ENCODE measurements at places on chromosomes 1 and 21.

DNA sequence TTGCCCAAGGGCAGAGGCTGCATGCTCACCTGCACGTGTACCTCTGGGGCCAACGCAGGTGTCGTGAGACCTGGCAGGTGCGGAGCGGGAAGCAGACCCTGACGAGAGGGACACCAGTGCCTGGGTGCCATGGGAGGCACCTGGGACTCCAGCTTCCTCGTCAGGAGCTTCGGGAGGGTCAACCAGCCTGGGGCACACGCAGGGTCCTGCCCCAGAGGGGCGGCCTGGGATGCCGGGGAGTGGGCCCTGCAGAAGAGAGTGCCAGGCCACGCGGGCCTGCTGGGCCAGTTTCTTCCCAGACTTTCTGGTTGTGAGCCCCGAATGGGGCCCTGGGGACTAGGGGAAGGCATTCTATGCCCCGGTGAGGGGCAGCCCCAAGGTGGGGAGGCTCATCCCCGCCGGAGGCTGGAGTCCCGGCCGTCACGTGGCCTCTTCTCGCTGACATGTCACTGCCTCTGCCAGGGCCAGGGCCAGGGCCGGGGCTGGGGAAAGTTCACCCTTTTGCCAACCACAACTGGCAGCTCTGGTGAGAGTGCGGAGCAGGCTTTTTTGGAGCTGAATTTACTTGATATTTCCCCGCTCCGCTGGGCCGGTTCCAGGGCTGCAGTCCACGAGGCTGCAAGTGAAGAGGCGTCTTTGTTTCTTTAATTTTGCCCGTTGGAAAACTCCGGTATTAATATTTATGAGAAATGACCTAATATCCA is 38.5 kb upstream of the ACTRT2 start:
- DNase-seq: no peak

DNA sequence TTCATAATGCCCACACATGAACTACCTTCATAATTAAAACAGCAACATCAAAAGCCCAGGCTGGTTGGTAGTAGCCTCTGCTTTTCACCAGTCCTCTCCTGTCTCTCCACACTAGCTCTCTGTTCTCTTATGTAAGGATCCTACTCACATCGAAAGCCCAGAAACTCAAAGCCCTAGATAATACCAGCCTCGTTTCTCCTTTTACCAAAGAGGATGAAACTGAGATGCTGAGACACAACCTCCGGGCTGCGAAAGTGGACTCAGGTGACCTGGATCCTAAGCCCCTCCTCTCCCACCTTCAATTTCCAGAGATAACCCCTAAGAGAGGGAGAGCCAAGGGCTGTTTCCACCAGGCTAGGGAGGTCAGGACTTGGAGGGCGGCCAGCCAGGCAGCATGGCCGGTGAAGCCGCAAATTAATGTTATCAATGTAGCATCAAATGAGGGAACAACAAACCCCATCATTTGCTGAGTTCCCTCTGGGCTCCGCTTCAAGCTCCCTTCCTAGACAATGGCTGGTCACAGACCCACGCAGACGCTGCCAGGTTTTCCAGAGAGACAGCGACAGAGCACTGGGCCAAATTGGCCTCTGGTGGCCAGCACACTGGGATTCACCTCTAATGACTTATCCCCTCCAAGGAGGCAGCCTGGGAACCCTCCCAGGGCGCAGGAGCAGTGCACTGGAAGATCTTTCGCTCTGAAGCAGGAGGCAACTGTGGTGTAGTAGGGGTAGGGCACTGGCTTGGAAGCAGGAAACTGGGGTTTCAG is 20.7 kb upstream of the STMN1 start:
- DNase-seq: no peak

DNA sequence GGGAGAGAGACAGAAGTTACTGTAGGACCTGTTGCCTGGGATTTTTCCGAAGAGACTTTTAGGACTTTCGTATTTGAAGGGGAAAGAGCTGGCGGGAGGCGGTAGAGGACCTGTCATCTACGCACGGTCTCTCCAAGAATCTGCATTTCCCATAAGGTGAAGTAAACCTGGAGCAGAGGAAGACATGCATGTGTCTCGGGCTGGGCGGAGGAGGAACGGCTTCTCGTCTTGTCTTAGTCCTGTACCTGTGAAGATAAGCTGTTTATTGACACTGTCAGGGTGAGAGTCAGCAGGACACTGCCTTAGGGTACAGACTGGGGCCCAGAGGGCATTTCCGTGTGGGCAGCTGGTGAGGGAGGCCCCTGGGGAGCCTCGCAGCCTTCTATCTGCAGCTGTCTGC is 123.4 kb upstream of the COL6A1 start:
- no peak for DNase-seq

DNA sequence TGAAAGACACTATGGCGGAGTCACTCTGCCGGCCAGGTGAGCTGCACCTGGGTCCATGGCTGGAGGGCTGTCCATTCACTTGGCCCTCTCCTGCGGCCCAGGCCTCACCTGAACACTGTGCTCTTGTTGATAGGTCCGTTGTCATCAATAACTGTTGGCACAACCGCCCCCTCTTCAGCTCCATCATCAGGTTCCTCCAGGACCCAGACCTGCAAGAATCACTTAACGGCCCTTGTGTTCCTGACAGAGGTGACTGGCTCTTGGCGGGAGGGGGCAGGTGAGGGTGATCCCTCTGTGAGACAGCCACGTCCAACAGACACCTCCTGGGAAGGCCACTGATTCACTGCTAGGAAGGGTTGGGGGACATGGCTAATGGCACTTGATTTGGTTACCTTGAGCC is 54.9 kb downstream of the INAVA start:
- no peak for DNase-seq

GRCh38 chr1:203544485-203544884 is 50.5 kb downstream of the OPTC start:
- DNase-seq: no peak

GRCh38 chr1:226643177-226643576 is 94.6 kb downstream of the STUM start:
- DNase-seq: no peak

DNA sequence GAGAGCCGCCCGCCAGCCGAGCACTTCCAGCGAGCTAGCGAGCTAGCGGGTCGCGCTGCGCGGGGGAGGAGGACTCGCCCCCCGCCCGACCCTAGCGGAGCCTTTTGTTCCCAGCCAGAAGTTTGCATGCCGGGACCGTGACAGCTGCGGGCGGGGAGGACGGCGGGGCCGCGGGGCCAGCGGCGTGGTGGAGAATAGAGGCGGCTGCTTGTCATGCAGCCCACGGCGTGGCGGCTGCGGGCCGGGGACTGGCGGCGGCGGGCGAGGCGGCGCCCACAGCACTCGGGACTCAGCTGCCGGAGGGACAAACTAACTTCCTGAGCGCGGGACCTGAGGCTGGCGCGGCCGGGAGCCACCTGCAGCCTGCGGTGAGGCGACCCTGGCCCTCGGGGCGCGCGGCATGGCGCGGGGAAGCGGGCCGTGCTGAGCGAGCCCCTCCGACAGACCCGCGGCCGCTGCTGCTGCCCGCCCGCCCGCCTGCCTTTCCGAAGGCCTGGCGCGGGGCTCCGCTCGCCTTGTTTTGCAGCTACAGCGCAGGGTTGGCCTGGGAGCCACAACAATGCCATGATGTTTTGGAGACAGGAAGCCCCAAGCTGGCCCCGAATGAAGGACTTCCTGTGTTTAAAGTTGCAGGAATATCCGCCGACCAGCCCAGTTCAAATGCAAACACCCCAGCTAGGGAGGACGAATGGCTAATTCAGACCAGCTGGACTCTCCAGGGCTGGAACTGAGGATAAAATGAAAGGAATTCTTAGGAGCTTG is 82.2 kb upstream of the BMP8A start:
- DNase-seq: peak; percentile 59

GRCh38 chr1:179082999-179083335 is 1.1 kb downstream of the TOR3A start:
- no peak for DNase-seq

GRCh38 chr1:232209357-232209756 is 420.6 kb downstream of the SIPA1L2 start:
- DNase-seq: no peak

DNA sequence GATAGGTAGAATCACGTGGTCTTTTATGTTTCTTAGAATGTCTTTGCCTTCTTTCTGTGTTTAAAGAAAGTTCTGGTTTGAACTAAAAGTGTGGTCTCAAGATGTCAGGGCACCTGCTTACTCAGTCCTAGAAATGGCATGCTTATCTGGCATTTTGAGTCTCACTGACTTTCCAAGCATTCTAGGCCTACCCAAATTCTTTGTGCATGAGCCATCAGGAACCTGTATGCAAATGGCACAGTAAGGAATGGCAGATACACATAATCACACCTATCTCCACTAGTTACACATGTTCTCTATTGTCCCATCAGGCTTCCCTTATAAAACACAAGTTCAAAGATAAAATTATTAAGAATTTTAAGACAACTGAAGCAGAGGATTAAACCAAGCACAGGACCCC is 29.5 kb upstream of the CLCA4 start:
- no peak for DNase-seq

DNA sequence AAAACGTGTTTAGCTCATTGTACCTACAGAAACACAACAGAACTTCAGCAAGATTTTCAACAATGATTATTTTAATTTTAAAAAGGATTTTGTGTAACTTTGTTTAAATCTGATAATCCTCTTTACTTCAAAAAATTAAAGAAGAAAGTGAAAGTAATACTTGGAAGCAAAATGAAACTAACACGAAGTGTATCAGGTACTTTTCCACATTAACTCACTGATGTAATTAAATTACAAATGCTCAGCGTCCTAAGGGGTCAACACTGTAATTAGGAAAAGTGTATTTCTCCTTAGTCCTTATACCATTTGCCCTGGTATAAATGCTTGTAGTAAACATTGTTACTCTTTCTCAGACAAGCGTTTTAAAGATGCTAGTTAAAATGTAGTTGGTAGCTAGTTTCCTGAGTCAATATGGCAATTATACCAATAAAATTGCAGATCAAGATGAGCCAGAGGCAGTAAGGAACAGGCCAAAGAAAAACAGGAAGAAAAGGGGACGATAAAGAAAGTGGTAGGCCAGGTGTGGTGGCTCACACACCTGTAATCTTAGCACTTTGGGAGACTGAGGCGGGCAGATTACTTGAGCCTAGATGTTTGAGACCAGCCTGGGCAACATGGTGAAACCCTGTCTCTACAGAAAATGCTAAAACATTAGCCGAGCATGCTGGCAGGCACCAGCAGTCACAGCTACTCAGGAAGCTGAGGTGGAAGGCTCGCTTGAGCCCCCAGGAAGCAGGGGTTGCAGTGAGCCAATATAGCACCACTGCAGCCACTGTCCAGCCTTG is 553.0 kb downstream of the SMYD3 start:
- no peak for DNase-seq

GRCh38 chr1:22164841-22165808 is 22.2 kb upstream of the WNT4 start:
- DNase-seq: no peak

GRCh38 chr1:84427250-84428188 is 29.2 kb downstream of the DNASE2B start:
- DNase-seq: no peak

- DNase-seq: no peak
Observed at GRCh38 chr1:107430540-107431228, 289.8 kb downstream of the NTNG1 start.
